RCC 7860 (cell line): ENCODE measurements at places on chromosomes 6 and 20.

- no peak for DNase-seq
These were observed 373.2 kb upstream of the MMS22L start for GRCh38 chr6:97656236-97656635.

GRCh38 chr6:3786141-3786540, 34.6 kb upstream of the PXDC1 start:
- no peak for DNase-seq

DNA sequence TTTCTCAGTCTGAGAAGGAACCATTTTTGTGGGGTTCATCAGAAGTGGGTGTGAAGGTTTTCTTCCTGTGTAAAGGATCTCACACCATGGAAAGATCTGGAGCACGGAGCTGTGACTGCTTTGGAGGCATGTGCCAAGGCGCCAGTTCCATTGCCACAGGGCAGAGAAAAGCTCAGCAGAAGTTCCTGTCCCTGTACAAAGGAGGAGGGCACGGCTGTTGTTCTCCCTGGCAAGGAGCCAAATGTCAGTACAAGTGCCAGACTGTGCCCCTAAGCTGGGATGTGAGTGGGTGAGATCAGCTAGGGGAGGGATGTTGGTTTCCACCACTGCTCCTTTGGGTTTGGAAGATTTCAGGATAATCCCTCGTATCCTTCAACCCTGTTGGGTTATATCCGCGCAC, 117.3 kb downstream of the CRYBG1 start:
- DNase-seq = no peak

DNA sequence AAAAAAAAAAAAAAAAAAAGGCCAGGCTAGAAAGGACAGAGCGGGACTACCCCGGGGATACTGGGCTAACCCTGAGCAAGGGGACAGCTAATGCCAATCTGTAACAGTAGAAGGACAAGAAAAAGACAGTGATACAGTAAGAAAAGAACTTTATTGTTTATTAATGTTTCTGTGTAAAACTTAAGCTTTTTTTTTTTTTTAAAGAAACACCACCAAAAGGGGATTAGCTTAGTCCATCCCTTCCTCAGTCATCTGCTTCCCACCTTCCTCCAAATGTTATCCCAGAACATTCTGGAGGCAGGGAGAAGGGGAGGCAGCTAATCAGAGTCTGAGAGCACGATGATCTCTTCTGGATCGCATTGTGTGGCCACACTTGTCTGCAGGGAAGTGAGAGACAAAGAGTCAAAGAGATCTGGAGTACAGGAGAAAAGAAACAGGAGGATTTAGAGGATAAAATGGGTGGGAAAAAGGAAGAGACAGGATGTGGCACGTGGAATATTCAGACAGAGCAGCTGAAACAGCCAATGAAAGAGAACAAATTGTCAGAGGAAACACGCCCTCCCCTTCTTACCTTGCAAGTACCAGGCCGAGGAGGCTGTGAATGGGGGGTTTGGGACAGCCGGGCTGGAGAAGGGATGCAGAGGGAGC, 1.0 kb upstream of the ZBTB22 start:
- no peak for DNase-seq

DNA sequence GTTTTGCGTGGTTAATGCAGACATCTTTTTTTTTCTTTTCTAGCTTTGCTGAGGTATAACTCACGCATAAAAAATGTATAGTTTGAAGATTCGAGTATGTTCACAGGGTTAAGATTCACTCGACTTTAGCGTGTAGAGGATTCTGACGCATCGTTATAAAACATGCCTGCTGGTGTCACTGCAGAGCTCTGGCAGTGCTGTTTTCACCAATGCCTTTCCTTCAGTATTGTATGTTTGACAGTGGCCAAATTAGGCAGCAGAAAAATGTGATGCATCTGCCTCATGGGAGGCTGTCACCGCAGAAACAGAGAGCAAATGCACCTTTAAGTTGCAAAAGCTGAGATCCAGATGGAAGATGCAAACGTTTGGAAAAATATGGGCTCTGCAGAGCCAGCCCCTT, 18.0 kb upstream of the SIRPB2 start:
- no peak for DNase-seq

DNA sequence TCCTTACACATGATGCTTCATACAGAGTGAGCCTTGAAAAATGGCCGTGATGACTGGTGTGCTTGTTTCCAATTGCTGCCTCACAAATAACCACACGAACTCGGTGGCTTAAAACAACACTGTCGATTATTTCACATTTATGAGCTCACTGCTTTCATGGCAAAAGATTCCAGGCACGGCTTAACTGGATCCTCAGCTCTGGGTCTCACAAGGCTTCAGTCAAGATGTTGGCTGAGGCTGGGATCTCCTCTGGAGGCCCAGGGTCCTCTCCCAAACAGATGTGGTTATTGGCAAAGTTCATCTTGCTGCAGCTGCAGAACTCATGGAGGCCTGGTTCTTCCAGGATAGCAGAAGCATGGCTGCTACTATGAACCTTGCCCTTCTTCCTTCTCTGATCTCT, 144.6 kb downstream of the TFAP2C start:
- DNase-seq = no peak

DNA sequence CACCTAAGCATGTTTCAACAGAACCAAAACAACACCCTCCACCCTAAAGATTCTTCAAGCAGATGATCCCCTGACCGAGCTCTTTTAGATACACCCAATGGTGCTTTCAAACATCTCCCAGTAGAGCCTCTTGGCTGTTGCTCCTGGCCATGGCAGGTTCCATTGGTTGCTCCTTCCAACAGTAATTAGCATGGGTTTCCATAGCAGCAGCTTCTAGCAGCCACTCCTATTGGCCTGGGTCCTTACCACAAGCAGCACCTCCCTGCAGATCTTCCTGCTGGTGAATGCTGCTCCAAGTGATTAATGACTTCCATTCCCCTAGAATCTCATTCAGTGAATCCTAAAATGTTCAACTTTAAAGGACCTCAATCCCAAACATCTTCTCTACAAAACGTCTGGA, 13.9 kb downstream of the CCN2 start:
- no peak for DNase-seq

- no peak for DNase-seq
These were observed 36.3 kb upstream of the GATA5 start for GRCh38 chr20:62511915-62512610.

- DNase-seq = peak; percentile 70
These were observed 22.6 kb upstream of the RIN2 start for GRCh38 chr20:19735446-19735845.

GRCh38 chr20:51131811-51132210, 108.9 kb upstream of the KCNG1 start:
- DNase-seq = no peak

GRCh38 chr6:34190504-34191122, 44.7 kb upstream of the GRM4 start:
- no peak for DNase-seq

DNA sequence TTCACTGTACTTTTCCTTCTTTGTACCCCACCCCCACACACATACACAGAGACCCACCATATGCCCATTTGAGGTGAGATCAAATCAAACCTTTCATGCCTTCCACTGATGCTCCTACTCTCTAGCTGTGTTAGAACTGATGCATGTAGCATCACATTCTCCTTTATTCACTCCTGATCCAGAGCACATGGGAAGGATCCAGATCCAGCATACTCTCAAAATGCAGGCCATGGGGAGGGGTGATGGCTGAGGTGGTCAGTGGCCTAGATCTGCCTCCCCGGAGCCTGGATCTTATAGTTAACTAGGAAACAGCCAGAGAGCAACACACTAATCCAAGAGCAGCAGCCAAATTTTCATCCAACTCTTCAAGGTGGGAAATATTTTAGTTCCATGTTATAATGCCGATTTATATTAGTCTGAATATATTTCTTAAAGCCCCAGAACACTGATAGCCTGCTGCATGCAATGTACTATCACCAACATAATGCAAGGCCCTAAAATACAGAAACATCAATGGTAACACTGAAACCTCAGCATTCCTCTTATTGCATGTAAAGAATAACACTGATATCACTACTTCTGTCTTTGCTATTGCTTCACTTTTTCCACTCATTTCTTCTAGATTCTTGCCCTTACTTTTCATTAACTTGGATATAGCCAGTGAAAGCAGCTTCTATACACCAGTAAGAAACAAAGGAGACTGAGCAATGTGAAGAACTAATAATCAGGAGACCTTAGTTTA, 126.8 kb upstream of the BEND6 start:
- no peak for DNase-seq

DNA sequence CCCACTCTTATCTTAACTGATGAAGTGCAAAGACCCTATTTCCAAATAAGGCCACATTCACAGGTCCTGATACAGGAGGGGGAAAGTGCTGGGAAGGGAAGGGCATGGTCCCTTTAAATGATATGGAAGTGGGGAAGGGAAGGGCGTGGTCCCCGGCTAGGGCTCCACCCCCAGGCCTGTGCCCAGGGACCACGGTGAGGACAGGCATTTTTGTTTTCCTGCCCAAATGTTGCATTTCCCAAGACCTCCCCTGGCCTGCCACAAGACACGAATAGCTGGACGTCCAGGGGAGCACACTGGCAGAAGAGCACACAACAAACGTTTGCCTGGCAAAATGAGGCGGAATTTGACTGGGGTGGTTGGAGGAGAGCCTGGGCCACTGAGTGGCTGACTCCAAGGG, 16.1 kb upstream of the HFE start:
- no peak for DNase-seq

DNA sequence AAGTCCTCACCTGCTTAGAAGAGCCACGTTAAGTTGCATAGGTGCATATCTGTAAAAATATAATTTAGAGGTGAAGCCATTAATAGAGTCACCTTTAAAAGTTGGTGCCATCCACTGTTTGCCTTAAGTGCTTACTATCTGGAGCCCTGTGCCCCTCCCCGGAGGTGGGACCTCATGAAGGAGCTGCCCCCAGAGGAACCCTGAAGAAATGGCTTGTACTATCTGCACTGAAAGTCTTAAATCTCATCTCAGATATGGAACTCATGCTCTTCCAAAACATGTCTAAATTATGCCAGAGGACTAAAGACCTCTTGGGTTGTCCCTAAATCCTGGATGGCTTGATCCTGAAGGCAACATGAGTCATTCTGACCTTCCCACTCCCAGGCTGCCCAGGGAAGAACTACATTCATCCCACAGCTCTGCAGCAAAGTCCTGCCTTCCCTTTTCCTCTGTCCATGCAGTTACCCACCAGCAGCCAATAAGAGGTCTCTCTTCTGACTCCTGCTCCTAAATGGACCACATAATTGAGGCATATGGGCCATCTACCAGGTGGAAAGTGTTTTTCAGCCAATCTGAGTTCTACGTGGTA, 85.3 kb downstream of the ASXL1 start:
- DNase-seq = no peak

DNA sequence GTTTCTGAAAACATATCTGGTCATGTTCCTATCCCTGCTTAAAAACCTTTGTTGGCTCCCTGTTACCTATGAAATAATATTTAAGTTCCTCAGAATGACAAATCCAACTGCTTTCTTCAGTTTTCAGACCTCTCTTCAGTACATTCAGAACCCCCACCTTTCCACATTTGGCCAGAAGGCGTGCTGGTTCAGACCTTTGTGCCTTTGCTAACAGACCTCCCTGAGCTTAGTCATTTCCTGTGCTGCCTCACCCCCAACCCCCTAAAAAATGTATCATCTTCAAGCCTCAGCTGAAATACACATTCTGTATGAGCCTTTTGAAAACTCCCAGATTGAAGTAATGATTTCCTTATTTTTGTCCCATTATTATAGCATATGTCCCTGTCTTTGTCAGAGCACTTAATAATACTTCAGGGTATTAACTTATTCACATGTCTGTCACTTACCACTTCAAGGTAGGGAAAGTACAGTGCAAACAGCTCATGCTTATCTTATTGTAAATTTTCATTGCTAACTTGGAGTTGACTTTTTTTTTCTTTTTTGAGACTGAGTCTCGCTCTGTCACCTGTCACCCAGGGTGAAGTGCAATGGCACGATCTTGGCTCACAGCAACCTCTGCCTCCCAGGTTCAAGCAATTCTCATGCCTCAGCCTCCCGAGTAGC, 19.7 kb downstream of the FAM217A start:
- DNase-seq = peak; percentile 87

GRCh38 chr6:26218824-26219223, 131.6 kb downstream of the HFE start:
- DNase-seq = no peak

DNA sequence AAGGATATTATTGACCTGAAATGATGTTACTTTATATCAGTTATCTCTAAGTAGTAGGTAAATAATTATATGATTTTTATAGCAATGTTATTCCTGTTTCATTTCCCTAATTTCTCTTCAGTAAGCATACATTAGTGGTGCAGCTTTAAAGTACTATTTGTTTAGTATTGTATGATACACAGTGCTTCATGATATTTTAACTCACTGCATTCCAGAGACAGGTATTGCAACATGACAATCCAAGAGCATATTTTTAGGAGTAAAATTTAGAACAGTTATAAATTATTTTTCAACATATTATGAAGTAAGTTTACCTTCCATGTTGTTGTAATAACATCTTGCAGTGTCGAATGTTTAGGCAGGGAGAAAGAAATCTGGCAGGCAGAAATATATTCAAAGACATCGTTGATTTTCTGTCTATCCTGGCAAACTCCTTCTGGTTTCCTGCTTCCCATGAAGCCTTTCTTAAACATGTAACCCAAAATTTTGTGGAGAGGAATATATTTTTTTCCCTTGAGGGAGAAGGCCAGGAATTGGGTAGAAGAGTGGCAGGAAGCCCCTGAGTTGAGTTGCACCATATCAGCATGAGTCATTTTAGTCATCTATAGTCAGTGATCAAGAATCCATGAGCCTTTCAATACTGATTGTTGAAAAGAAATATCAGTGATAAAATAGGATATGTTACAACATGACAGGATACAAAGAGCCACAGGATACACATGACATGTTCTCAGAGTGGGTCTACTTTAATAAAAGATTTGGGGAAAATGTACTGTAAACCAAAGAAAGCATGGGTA, 29.0 kb upstream of the PTCHD4 start:
- no peak for DNase-seq

GRCh38 chr20:12733811-12734210, 275.0 kb upstream of the SPTLC3 start:
- DNase-seq = no peak

DNA sequence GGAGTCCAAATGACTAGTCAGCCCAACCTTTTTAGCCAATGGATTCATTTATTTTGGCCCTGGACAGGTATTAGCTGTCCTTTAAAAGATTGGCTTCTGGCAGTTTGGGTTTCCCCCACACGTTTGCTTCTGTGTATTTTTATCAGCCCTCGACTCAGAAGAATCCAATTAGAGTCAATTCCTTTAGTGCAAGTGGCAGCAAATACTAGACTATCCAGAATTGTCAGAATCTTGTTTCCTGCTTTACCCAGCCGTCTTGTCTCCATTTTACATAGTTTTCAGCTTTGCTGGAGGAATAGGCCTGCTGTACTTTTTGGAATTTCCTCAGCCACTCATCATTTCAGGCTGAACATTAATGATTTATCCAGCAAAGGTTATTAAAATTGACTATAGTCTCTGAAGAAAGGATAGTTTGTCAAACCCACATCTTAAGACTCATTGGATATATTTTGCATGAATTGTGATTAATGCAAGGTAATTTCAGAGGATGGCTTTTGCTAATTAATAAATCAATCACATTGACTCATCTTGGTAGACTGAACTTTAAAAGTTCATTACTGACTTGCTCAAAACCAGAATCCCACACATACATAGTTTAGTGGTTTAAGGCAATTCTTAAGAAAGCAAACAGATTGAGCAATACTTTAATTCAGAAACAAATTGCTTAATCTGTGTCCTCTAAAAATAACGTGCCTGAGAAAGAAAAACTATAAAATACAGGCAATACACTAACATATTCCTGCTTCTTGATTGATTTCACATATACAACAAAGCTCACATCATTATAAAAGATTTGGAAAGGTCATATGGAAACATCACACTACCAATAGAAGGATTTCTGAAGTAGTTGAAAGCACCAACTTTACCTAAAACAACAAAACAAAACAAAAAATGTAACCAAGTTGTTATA, 62.9 kb upstream of the ZNF217 start:
- DNase-seq = no peak

GRCh38 chr6:33914645-33915044, 110.8 kb upstream of the MLN start:
- no peak for DNase-seq
